Vagina (tissue), 2 donors: ENCODE measurements at places on chromosomes 16 and 17. TPM values are rescaled to one million over a fixed set of nuclear protein-coding genes. Genes with fewer than 3 reads are reported as not detected.

KLHL10 gene
- not detected for total RNA-seq

ARHGDIG gene
- total RNA-seq: not detected

CPNE7 gene
- total RNA-seq: 4.9 TPM

ITGA2B gene
- 2.0 TPM for total RNA-seq

ATF7IP2 gene
- 5.4 TPM for total RNA-seq

SLC35G6 gene
- total RNA-seq: not detected

NTN1 gene
- 4.7 TPM for total RNA-seq

NOXO1 gene
- 1.2 TPM for total RNA-seq

TTLL6 gene
- 0.49 TPM for total RNA-seq

CACNG5 gene
- not detected for total RNA-seq

ZNF624 gene
- 15.5 TPM for total RNA-seq

CPHXL2 gene
- total RNA-seq: not detected

ZCCHC14 gene
- total RNA-seq: 74.2 TPM

TRPV2 gene
- total RNA-seq: 22.3 TPM

RNF166 gene
- total RNA-seq: 26.5 TPM

CRYBA1 gene
- total RNA-seq: not detected

MMP28 gene
- 32.2 TPM for total RNA-seq

LPO gene
- not detected for total RNA-seq

RAP1GAP2 gene
- 22.6 TPM for total RNA-seq

KRT12 gene
- total RNA-seq: not detected

KRT27 gene
- not detected for total RNA-seq

PPP1R27 gene
- total RNA-seq: not detected

C16orf54 gene
- total RNA-seq: 3.2 TPM

RHBDL3 gene
- 1.7 TPM for total RNA-seq

DPEP2 gene
- total RNA-seq: 2.0 TPM

FOXN1 gene
- total RNA-seq: 3.4 TPM

PLK1 gene
- total RNA-seq: 8.1 TPM

CD300LG gene
- 5.6 TPM for total RNA-seq

CARD14 gene
- total RNA-seq: 30.0 TPM

NPLOC4 gene
- 68.3 TPM for total RNA-seq

HERPUD1 gene
- total RNA-seq: 97.7 TPM

RASL10B gene
- total RNA-seq: 9.1 TPM

NARF gene
- 62.6 TPM for total RNA-seq

RNF135 gene
- 21.1 TPM for total RNA-seq

SLFN14 gene
- total RNA-seq: not detected

PRKCA gene
- 15.5 TPM for total RNA-seq

FOXO3B gene
- 13.3 TPM for total RNA-seq

PRDM7 gene
- not detected for total RNA-seq

ARL17A gene
- 10.8 TPM for total RNA-seq

PRAC1 gene
- 9.6 TPM for total RNA-seq

KRTAP4-9 gene
- total RNA-seq: not detected

OR2C1 gene
- 0.74 TPM for total RNA-seq

PEMT gene
- 37.3 TPM for total RNA-seq

NOG gene
- total RNA-seq: 7.4 TPM

WNT9B gene
- not detected for total RNA-seq

KRTAP3-1 gene
- total RNA-seq: not detected

NACA2 gene
- total RNA-seq: not detected

CHD9NB gene
- not detected for total RNA-seq

EVPLL gene
- 16.7 TPM for total RNA-seq

CORO6 gene
- total RNA-seq: 23.6 TPM
